ENCODE measurements at places on chromosomes 4 and X.

DNA sequence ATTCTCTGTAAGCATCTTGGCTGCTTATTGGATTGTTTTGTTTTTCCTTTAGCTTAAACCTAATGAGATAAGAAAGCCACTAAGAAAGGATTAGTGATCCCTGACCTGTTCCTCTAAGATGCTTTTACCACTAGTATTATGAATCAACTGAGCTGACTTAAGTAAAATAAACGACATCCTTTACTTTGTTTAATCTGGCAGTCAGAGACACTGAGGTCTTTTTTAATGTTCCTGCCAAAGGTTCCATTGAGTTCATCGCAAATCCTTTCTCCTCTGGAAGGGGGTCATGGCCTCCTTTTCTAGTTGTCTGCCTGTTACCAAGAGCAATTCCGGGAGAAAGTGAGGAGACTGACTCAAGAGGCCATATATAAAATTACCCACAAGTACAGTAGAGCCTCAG, 1038.3 kb upstream of the SLIT2 start:
- DNase-seq, result peak; percentile 21

- no peak for DNase-seq
Measured at GRCh38 chr4:8795140-8795539, 76.5 kb downstream of the HMX1 start.

- no peak for DNase-seq
Measured at GRCh38 chr4:179871726-179872125, 2371.5 kb upstream of the TENM3 start.

DNA sequence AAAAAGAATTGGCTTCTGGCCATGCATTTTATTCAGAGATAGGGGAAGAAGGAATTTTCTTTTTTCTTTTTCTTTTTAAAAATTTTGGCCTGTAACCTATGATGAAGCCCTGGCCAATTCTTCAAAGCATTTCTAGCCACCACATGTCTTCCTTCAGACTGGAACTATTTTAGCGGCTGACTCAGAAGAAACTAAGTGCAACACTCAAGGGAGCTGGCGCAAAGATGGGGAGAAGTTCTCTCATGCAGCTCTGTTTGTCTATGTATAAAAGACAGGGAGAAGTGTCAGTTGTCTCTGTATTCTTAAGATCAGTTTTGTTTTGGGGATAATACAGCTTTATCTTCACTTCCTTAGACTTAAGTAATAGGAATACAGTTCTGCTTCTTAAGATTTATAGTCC, 46.1 kb downstream of the MBNL3 start:
- no peak for DNase-seq

DNA sequence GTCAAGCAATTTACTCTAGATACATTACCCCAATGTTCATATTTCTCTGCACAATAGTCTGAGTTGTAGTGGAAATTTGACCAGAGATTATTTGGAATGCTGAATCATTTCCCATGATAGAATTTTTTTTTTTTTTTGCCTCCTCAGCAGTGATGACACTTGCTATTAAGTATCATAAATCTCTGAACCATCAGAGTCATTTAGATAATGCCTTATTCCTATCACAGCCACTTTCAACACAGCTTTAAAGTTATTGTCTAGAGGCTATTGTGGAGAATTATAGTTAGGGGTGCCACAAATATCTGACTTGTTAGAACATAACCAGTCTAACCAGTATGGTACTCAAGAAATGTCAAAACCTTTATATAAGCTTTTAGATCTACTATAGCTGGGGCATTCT, 79.8 kb downstream of the LCORL start:
- DNase-seq, result no peak

- DNase-seq, result peak; percentile 82
Measured at GRCh38 chr4:142815834-142816233, 30.3 kb downstream of the INPP4B start.

DNA sequence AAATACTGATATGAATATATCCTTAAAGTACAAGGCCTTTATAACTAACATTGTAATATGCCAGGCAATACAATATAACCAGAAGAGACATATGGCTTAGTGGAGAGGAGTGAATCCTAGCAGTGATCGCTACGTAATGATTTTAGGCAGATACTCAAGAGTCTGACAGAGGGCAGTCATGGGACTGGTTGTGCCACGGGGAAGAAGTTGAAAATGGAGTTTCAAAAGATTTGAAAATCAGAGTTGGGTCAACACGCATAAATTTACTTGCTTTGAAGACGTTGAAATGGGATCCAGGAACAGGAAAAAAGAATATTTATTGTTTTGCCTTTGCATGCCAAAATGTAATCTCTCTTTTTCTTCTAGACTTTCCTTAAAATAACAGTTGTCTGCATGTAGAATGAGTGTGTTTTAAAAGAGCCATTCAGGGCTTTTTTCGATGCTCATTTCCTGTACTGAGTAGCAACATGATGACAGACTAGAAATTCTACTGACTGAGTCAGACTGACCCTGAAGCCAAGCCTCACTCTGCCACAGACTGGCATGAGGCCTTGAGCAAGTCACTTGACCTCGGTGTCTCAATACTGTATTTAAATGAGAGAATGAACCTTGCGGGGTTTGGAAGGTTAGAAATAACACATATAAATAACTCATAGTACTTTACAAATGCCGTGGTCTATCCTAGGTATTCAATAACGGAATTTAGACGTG, 8.1 kb upstream of the SMS start:
- DNase-seq, result peak; percentile 78

GRCh38 chrX:112120721-112121120, 38.1 kb upstream of the TRPC5 start:
- no peak for DNase-seq

- no peak for DNase-seq
Measured at GRCh38 chrX:38561951-38562719, 793 bp downstream of the TSPAN7 start.

DNA sequence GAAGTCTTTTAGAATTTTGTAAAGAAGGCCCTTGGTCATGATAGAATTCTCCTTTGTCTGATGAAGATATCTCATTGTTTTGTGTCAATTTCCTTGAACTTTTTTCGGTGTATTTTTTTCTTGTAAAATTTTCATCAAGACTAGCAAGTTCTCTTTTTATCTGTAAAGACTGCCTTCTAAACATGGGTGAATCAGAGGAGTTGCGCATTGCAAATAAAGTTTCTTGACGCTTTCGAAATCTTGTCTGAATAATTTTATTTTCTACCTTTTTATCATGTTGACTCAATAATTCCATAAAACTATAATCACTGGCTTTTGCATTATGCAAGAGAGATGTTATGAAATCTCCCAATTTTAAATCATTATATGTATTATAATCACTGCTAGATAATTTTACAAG, 66.2 kb downstream of the NCAPG start:
- DNase-seq, result no peak

- no peak for DNase-seq
Measured at GRCh38 chr4:113548303-113548702, 213.2 kb downstream of the CAMK2D start.

GRCh38 chr4:104447294-104447693, 47.4 kb downstream of the CXXC4 start:
- no peak for DNase-seq

- DNase-seq, result no peak
Measured at GRCh38 chr4:40192114-40193015, 4.5 kb upstream of the RHOH start.

DNA sequence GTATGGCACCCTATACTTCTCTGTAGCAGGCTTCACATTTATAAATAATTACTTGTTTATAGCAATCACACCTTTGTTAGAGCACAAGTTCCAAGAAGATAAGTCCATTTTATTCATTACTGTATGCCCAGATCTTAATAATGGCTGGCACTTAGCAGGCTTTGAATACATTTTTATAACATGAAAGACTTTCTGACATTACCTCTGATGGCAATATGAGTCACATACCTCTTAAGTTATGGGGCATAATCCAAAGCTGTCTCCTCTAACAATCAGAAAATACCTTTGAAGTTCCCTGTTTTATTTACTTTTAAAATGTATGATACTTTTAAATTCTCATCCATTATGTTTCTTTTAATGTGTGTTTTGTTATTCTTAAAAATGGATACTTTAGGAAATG, 12.2 kb downstream of the SCRG1 start:
- DNase-seq, result no peak

DNA sequence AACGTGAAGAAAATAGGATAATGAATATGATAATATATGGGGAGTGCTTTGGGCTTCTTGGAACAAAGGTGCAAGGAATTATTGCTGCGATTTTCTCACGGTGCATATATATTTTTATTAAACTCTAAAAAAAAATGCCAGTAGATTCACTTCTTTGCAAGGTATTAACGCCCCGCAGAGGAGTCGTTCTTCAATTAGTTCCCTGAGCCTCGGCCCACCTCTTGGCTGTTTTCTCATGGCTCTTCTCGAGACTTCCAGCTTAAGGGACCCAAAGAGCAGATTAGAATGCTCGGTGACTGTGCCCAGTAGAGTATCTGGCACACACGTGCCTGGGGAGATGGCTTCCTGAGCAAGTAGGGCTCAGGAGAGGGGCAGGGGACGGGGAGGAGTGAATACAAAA, 367.4 kb downstream of the MID1IP1 start:
- no peak for DNase-seq

- no peak for DNase-seq
Measured at GRCh38 chr4:1318046-1318375, 28.3 kb downstream of the MAEA start.

DNA sequence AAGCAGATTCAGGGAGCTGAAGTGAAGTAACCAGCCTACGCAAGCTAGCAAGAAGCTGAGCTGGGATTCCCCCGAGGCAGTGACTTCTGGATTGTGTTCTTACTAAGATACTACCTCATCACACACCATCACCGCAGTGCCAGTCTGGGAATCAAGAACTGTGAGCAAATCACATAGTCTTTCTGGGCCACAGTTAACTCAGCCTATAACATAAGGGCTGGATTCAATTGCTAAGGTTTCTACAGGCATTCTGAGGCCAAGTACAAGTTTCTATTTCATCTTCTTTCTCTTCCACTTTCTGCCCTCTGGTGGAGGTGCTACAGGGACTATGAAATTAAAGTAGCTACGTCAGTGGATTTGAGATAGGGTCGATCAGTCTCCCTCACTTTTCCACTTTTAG, 1.4 kb upstream of the CORIN start:
- peak; percentile 51 for DNase-seq

DNA sequence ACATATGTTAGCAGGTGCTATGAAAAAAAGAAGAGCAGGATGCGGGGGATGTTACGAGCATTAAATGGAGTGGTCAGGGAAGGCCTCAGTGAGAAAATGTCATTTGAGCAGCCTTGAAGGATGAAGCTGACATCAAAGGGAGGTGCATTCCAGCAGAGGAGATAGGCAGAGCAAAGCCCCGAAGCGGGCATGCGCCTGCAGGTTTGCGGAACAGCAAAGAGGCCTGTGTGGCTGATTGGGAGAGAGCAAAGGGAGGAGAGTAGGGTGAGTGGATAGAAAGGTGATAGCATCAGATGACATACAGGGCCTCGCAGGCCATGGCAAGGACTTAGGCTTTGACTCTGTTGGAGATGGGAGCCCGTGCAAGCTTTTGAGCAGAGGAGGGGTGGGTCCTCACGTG, 95.4 kb upstream of the GPR50 start:
- DNase-seq, result no peak

DNA sequence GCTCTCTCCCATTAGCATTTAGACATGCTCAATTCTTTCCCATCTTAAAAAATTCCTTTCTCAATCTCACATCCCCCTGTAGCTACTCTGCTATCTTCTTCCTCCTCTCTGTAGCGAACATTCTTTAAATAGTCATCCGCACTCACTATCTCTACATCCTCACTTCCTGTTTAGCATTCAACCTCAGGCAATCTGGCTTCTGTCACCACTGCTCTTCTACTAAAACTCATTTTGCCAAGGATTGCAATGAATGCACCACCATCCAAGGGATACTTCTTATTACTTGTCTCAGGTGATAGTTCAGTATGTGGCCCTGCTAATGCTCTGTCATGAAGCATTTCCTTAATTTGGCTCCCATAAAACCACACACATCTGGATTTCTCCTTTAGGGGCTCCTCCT, 10.9 kb upstream of the TET2 start:
- DNase-seq, result no peak

DNA sequence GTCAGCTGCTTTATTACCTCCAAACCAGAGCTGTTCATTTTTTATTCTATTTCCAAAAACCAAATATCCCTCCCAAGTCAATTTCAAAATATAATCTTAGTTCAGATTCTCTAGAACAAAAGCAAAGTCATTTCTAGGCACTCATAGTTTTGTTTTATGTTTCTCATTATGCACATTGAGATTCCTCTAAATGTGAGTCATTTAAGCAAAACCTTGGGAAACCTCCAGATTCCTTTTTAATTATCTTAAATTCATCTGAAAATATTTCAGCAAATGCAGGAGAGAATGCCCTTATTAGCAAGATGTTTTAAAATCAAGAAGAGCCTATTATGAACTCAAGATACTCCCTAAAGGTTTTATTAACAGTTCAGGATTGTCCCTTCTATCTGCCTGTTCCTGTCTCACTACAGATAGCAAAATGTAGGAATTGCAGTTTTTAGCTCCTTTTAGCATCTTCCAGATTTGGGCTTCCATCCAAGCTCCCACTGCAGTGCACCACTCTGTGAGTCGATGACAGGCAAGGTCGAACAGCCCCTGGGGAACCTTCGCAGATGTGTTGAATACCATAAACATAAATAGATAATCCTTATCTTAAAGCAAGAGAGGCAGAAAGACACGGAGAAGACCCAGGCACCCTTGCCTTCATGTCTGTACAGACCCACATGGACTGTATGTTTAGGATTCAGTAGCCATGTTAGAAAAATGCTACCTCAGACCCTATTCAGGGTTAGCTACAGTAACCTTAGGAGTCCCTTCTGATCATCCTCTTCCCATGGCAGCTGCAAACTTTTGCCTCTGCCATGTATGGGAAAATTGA, 11.3 kb upstream of the SLC9A7 start:
- peak; percentile 74 for DNase-seq

- no peak for DNase-seq
Measured at GRCh38 chrX:21973321-21974010, 33.0 kb downstream of the SMS start.

GRCh38 chr4:98642991-98643426, 15.4 kb downstream of the TSPAN5 start:
- peak; percentile 78 for DNase-seq

- DNase-seq, result peak; percentile 88
Measured at GRCh38 chr4:169337510-169337909, 66.8 kb upstream of the SH3RF1 start.

DNA sequence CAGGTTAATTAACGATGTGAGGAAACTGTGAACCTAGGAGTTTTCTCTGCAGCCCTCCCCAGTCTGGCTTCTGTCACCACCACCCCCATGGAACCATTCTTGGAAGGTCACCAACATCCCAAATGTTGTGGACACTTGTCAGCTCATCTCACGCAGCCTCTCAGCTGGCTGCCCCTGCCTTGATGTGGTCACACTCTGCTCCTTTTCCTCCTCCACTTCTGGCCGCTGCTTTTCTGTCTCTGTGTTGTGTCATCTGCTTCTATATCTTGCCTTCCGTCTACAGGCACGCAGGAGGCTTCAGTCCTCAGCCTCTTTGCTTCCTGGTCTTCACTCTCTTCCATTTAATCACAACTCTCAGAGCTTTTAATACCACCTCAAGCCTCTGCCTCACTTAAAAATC, 371.5 kb upstream of the SLIT2 start:
- no peak for DNase-seq

DNA sequence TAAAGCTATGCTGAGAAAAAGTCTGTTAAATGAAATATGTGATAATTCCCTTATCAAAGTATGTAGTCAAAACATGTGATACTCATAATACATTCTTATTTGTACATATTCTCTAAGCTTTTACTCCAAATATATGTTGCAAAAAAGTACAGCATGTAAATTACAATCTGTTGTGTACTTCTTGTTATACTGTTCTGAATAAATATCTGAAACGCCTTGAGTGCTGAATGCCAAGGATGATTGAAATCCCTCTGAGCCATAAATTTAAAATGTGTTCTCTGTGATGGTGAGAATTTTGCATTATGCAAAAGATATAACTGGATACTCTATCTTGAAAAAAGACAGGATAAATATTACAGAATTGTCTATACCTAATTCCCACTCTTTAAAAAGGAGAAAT, 1128.0 kb downstream of the STPG2 start:
- DNase-seq, result no peak
